ENCODE measurements at places on chromosomes 2 and 18.

- DNase-seq: no peak
Observed at GRCh38 chr2:236856848-236857235, 228.8 kb upstream of the COPS8 start.

- DNase-seq: no peak
Observed at GRCh38 chr2:220717283-220717682, 854.8 kb downstream of the EPHA4 start.

GRCh38 chr2:19356545-19357401 is 1.6 kb downstream of the OSR1 start:
- DNase-seq: no peak

GRCh38 chr2:46145840-46146239 is 151.4 kb upstream of the EPAS1 start:
- no peak for DNase-seq

- no peak for DNase-seq
Observed at GRCh38 chr18:78770823-78771139, 208.8 kb upstream of the SALL3 start.

GRCh38 chr2:222566229-222566628 is 89.7 kb downstream of the FARSB start:
- no peak for DNase-seq

- DNase-seq: no peak
Observed at GRCh38 chr2:119367472-119368099, 809 bp downstream of the DBI start.

DNA sequence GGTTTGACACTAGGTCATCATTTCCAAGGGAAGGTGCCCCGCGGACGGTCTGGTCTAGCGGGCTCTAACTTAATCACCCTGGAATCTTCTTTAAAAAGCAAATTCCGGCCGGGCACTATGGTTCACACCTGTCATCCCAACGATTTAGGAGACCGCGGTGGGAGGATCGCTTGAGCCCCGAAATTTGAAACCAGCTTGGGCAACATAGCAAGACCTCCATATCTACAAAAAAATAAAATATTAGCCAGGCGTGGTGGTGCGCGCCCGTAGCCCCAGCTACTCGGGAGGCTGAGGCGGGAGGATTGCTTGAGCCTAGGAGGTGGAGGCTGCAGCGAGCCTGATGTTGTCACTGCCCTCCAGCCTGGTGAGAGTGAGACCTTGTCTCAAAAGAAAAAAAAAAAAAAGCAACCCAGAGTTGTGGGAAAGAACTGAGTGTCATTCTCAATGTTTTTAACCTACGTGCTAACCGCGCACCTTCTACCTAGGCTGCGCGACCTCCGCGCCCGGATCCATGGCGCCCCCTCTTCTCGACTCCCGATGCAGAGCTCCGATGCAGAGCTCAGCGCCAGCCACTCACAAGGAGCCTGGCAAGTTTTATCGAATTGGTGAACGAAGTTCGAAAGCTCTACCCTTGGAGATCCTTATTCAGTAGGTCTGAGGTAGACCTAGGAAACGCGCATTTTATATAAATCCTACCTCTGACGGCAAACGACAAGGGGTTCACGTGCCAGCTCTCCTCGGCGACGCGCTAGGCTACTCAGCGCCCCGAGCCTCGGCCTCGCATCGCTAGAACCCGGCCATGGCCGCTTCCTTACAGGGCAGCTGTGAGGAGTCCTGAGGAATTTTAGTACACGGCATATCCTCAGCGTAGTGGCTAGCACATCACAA is 888 bp upstream of the TWSG1 start:
- DNase-seq: no peak

GRCh38 chr2:102337481-102338386 is 17.9 kb upstream of the IL18R1 start:
- DNase-seq: no peak

- DNase-seq: no peak
Observed at GRCh38 chr2:126656431-126657147, 631 bp downstream of the GYPC start.

- DNase-seq: no peak
Observed at GRCh38 chr2:105188343-105188742, 53.2 kb upstream of the GPR45 start.

GRCh38 chr18:27887287-27887686 is 289.6 kb downstream of the CDH2 start:
- DNase-seq: no peak

- no peak for DNase-seq
Observed at GRCh38 chr2:19176977-19177376, 181.4 kb downstream of the OSR1 start.

GRCh38 chr18:59132810-59133465 is 6.7 kb upstream of the SEC11C start:
- DNase-seq: no peak

GRCh38 chr2:88099798-88100488 is 27.9 kb downstream of the FABP1 start:
- no peak for DNase-seq

- no peak for DNase-seq
Observed at GRCh38 chr2:124025171-124025580, at the start of gene CNTNAP5. Gene CNTNAP5, plus strand, starts transcription at chr2:124025287. Its CDS starts 364 bp downstream, at chr2:124025651.

- no peak for DNase-seq
Observed at GRCh38 chr18:79496978-79497637, 101.4 kb downstream of the NFATC1 start.

- DNase-seq: no peak
Observed at GRCh38 chr18:58276789-58277739, 233.0 kb downstream of the NEDD4L start.

DNA sequence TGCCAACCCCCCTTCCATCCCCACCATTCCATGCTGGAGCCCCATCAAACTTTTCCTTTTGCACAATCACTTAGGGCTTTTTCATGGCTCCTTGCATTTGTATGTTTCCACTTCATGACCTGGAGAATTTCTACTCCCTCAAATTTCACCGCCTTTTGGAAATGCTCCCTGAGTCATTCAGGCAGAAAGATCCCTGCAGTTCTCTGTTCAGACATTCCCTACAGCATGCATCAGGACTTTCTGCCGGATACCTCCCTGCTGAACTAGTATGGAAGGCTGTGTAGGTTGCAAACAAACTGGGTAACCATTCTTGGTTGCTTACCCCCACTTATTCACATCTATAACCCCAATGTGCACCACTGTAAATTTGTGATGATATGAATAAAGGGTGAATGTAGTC is 389.6 kb upstream of the CELF4 start:
- no peak for DNase-seq

- no peak for DNase-seq
Observed at GRCh38 chr2:191304939-191305875, 60.0 kb downstream of the MYO1B start.

DNA sequence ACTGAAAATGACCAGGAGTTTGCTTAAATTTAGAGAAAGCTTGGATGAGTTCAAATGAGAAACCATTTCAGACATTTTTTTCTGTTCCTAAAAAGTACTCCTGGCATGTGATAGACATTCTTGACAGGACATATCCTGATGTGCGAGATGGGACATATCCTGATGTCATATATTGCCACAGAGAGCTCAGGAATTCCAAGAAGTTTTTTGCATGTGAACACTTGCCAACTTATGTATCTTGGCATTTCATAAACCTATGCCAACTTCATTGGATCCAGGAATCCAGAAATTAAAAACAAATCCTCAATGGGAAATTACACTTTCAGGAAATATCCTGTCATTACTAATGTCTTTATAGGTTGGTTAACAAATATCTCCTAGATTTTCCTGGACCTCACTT is 2.9 kb upstream of the SERPINB3 start:
- no peak for DNase-seq

- no peak for DNase-seq
Observed at GRCh38 chr2:128605931-128606330, 287.3 kb upstream of the HS6ST1 start.

DNA sequence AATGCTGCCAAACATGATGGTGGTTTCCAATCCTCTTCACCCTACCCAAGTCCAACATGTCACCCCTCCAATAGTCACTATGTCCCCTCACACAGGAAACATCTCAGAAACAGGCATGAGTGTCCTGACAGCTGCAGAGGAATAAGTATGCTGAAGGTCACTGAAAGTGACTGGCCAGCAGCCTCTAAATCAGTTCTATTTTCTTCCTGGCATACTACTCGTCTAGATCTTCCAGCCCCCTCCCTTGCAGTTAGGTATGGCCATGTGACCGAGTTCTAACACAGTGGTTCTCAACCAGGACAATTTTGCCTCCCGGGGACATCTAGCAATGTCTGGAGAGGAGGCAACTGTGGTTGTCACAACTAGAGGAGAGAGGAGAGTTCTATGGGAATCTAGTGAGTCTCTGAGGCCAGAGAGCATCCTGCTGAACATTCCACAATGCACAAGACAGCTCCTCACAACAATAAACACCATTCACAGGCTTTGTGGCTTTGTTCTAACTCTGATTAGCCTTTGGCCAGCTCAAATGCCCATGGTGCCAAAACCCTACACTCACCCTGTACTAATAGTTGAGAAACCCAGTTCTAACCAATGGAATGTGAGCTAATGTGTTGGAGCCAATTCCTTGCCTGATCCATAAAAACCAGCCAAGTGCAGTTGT is 12.6 kb upstream of the ID2 start:
- no peak for DNase-seq

DNA sequence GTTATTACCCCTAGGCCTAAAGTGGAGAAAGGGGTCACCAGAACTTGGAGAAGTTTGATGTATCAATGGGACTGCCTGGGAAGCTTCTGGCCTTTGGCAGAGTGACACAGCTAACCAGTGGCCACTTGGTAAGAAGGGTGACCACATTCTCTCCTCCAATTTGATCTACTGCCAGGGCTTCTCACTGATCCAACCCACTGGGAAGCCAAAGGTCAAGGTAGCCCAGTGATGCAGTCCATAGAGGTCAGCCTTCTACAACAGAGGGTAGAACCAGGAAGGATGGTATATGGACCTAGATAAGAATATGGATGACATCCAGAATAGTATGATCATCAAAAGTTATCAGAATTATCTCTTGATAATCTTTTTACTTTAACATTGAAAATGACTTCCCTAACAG is 493.6 kb downstream of the NYAP2 start:
- DNase-seq: no peak

DNA sequence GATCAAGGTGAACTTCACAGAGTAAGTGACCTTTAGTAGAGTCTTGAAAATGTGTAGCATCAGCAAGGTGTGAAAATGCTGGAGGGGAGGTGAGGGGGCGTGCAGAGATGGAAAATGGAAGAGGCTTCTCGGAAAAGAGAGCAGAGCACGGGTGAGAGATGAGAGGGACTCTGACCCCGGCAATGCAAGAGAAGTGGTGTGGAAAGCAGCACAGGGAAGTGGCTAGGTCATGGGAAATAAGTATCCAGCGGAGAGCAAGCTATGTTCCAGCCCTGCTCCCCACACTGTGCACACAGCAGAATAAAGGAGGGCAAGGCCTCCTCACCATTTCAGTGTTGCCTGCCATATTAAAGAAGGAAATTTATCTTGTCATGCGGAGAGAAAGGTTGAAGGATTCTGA is 241.7 kb upstream of the DOK6 start:
- DNase-seq: no peak

DNA sequence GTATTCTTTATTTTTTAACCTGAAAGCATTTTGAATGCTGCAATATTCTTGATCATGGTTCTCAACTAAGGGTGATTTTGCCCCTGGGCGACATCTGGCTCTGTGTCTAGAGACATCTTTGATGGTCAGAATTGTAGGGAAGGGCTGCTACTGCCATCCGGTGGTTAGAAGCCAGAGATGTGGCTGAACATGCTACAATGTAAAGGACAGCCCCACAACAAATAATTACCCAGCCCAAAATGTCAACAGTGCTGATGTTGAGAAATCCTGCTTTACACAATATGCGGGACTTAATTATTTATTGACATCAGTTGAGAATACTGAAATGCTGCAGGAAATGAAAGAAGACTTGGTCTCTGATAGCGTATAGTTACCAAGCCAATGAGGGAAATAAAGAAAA is 37.5 kb upstream of the SERPINB2 start:
- DNase-seq: no peak

DNA sequence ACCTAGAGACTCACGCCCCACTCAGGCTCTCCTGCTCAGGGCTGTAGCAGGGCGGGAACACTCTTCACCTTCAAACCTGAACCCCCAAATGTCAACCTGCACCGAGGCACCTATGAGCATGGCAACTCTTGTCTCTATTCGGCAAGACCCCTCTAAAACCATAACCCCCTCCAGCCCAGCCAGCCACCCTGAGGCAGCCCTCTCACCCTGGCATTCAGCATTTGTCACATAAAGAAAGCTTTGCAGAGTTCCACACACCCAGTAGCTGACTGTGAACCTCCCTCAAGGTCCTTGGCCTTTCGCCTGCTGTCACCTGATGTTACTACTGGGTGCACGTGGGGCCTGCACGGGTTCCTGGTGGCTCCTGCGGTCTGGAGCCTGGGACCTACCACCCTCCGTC is 97.2 kb upstream of the ALKAL2 start:
- no peak for DNase-seq

- DNase-seq: no peak
Observed at GRCh38 chr2:100588071-100588786, 25.4 kb downstream of the PDCL3 start.

GRCh38 chr2:221468317-221468716 is 103.8 kb downstream of the EPHA4 start:
- DNase-seq: no peak

- DNase-seq: no peak
Observed at GRCh38 chr18:2979129-2979528, 33.8 kb downstream of the LPIN2 start.

DNA sequence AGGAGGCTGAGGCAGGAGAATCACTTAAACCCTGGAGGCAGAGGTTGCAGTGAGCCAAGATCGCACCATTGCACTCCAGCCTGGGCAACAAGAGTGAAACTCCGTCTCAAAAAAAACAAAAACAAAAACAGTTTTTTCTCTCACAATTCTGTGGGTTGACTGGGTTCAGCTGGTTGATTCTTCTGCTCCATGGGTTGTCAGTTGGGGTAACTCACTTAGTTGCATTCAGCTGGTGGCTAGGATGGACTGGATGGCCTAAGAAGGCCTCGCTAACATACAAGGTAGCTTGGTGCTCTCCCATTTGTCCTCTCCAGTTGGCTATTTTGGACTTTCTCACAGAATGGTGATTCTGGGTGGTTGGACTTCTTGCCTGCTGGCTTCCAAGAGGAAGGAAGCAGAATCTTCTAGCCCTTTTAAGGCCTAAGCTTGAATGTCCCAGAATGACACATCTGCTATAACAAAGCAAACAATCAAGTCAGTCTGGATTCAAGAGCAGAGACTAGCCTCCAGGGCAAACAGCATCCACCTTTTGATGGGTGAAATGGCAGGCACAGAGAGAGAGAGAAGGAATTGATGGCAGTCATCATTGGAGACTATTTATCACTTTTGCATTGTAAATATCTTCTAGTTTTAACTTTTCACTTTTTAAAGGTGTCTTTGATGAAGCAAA is 17.9 kb downstream of the LAMA3 start:
- DNase-seq: no peak

DNA sequence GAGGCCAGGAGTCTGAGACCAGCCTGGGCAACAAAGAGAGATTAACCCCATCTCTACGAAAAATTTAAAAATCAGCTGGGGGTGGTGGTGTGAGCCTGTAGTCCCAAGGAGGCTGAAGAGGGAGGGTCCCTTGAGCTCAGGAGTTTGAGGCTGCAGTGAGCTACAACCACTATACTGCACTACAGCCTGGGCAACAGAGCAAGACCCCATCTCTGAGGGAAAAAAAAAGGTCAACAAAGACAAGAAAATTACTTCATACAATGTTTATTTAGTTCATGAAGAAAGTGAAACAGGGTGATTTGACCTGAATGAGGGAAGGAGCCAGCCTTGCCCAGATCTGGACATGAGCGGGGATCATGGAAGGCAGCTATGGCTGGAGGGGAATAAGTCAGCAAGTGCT is 59.1 kb downstream of the TMEM163 start:
- DNase-seq: no peak

Data from SIG-M5 (cell line).